ENCODE measurements at places on chromosomes 11 and 22.

DNA sequence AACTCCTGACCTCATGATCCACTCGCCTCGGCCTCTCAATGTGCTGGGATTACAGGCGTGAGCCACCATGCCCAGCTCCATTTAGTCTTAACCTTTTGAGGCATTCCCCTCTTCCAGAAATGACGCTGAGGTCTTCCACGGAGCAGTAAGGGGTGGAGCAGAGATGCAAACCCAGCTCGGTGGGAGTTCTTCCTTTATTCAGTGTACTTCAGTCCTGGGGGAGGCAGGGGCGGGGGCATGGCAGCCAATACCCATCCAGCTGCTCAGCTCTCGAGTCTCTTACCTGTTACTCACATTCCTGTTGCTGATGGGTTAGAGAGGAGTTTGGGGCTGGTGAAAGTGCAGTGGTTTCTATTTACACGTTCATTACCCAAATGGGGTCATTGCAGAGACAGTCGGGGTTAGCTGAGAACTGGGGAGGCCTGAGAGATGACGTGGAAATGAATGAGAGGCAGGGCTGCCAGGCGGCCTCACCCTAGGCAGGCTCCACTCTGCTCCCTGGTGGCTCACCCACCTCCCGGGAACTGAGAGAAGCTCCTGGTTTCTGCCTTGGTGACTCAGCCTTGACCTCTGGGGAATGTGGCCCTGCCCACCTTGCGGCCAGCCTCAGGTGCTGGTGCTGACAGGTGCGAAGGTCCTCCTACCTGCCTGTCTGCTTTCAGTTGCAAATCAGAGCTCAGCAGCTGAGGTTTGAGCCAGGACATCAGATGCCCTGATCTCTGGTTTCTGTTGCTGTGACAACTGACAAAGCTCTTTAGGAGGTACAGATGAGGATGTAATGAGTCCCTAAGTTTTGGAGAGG, 13.4 kb upstream of the ST14 start:
- DNase-seq, result no peak

DNA sequence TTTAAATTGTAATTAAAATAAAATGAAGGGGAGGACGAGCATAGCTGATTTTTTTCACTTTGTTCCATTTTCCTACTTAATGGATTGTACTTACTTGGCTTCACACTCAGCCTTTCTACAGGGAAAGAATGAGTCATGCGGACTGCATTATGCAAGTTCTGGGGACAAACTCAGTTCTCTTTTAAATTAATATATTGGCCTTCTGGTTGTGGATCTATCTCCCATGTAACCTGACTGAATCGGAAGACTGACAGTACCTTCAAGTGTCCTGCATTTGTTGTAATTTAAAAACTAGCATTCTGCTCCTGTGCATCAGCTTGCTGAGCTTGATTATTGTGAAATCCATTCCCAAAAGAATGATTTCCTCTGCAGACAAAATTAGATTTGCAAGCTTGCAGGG, 12.2 kb downstream of the OR8D1 start:
- peak; percentile 19 for DNase-seq

GRCh38 chr11:73198677-73199076, 19.4 kb upstream of the P2RY2 start:
- DNase-seq, result no peak

- no peak for DNase-seq
Measured at GRCh38 chr11:45974806-45975205, 52.4 kb downstream of the LARGE2 start.

GRCh38 chr22:46297151-46297812, 612 bp downstream of the GTSE1 start:
- no peak for DNase-seq

GRCh38 chr11:7020183-7020917, at the start of the genes NLRP14 and ZNF214:
TSS of gene NLRP14 (plus strand) at chr11:7020479. CDS start at chr11:7038587, 18,108 bp downstream.
TSS of gene ZNF214 (minus strand) at chr11:7020346. CDS start at chr11:7002835, 17,511 bp downstream.
- DNase-seq, result peak; percentile 84

GRCh38 chr11:134278356-134278755, 2.2 kb downstream of the GLB1L3 start:
- no peak for DNase-seq

GRCh38 chr22:29916007-29916544, 33.1 kb downstream of the MTMR3 start:
- no peak for DNase-seq

DNA sequence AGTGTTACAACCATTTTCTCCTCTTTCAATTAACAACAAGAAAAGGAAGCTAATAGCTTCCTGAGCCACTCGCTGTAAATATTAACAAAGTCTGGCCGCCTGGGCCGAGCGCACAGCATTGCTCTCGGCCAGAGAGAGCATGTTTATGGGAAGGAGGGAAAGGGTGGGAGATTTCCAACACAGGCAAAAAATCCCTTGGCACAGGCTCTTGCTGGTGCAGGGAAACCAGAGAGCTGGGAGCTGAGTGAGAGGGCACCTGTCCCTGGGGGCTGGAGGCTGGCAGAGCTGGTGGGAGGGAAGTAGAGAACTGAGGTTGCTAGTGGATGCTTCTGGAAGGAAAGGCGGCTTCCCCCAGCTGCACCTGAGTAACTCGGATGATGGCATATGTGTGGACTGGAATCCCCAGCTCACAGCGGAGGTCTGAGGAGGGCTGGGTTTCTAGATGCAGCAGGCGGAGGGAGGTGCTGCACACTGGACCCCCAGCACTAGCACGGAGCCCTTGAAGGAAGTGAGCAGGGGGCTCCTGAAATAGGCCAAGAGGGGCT, 59.6 kb downstream of the FLRT1 start:
- DNase-seq, result no peak

- no peak for DNase-seq
Measured at GRCh38 chr22:50302041-50302541, 5.4 kb downstream of the PLXNB2 start.

DNA sequence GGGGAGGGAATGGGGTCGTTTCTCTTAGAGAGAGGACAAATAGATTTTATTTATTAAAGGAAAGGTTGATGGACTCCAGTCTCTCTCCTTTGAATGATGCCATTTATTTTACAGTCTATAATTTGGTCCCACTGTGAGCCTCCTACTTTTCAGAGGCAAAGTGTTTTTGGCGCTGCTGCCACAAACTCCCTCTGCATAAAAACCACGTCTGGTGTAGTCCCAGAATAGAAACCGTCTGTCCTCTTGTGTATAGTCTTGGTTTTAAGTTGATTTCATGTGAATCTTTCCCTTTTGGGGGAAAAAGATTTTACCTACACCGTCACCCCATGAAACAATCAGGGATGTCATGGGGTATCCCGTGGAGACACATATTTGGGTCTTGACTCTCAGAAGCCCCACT, 143.6 kb upstream of the SEZ6L start:
- no peak for DNase-seq

DNA sequence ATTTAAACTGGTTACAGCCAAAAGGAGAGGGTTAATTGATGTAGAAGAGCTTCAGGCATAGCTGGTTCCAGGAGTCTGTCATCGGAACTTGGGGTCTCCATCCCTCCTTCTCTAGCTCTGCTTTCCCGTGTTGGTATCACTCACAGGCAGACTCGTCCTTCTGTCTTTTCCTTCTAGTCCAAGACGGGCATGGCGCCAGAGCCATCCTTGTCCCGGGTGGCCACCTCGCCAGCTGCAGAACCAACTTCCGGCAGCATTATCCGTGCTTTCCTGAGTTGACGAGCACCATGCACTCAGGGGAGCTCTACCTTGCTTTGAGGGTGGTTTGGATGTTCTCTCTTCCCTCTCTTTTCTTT, 14.7 kb downstream of the LINC01488 start:
- no peak for DNase-seq

DNA sequence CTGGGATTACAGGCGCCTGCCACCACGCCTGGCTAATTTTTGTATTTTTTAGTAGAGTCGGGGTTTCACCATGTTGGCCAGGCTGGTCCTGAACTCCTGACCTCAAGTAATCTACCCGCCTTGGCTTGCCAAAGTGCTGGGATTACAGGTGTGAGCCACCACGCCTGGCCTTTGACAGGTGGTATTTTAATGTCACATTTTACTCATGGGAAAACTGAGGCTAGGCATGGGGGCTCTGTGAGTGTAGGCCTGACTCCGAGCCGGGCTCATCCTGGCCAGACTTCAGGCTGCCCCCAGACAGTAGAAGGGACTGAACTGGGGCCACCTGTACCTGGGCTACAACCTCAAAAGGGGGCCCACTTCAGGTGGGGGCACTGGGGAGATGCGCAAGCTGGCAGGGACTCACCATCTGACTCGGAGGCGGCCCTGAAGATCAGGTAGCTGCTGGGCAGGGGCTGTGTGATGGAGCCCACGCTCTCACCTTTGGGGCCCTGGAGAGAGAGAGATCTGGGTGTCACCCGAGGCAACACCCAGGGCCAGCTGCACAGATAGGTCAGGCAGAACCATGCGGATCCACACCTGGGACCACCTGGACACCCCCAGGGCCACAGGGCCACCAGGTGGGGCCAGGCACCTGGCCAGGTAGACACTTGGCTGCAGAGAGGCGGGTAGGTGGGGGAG, 45.8 kb downstream of the OSBPL5 start:
- DNase-seq, result no peak

DNA sequence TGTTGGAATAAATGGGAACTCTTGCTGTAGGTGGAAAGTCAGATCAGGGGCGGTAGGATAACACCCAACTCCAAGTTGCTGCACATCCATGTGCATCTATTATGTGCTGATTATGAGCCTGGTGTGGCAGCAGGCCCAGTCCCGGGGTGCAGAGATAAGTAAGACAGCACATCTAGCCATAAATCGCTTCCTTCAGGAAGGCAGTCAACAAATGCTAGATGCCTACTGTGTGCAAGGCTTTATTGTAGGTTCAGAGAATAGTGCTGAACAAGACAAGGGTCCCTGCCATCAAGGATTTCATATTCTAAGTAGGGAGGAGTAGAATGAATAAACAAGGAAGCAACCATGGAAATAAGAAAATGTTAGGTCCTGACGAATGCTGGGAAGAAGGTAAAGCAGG, 110.2 kb downstream of the PKNOX2 start:
- no peak for DNase-seq

DNA sequence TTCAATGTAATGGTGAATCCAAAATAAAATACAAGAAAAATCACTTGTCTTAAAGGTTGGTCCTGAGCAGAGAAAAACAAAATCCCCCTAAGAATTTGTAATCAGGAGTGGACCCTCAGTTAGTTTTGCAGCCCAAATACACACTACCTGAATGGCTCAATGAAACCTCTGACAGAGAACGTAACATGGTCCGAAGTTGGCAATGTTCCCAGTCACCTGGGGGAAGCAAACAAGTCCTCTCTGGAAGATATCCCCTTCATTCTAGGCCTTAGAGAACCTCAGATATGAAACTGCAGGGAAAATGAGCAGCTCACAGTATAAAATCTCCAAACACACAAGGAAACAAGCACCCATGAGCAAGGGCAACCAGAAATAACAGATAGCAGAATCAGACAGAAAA, 58.2 kb downstream of the MORC2 start:
- DNase-seq, result no peak

DNA sequence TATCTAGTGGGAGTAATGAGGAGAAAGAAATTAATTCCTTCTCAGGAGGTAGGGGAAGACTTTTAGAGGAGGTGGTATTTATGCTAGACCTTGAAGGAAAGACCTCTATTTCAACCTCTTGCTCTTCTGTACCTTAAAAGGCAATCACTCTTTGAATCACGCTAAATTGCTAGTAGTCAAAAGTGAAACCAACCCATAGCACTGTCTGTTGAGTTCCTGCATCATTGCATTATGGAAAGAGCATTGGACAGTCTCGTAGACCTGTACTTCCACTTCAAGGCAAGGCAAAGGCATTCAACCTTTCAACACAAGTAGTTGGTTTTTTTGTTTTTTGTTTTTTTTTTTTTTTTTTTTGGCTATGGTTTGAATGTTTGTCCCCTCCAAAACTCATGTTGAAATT, 770.4 kb downstream of the ETS1 start:
- DNase-seq, result no peak

GRCh38 chr11:134406264-134407185, 5.5 kb downstream of the B3GAT1 start:
- DNase-seq, result no peak

DNA sequence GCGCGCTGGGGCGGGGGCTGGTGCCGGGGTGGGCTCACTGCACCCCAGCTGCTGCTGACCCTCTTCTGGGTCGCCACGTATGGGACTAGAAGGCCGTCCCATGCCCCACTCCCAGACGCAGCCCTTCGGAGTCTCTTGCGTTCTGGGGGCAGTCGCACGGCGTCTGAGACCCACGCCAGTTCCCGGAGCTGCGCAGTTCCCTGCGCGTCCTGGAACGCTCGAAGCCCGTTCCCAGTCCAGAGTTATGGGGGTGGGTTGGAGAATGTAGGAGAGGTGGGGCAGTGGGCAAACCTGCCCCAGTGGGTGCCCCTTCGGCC, 375 bp downstream of the LAYN start:
- DNase-seq, result no peak

- DNase-seq, result no peak
Measured at GRCh38 chr11:47216121-47216798, 1.5 kb downstream of the DDB2 start.

DNA sequence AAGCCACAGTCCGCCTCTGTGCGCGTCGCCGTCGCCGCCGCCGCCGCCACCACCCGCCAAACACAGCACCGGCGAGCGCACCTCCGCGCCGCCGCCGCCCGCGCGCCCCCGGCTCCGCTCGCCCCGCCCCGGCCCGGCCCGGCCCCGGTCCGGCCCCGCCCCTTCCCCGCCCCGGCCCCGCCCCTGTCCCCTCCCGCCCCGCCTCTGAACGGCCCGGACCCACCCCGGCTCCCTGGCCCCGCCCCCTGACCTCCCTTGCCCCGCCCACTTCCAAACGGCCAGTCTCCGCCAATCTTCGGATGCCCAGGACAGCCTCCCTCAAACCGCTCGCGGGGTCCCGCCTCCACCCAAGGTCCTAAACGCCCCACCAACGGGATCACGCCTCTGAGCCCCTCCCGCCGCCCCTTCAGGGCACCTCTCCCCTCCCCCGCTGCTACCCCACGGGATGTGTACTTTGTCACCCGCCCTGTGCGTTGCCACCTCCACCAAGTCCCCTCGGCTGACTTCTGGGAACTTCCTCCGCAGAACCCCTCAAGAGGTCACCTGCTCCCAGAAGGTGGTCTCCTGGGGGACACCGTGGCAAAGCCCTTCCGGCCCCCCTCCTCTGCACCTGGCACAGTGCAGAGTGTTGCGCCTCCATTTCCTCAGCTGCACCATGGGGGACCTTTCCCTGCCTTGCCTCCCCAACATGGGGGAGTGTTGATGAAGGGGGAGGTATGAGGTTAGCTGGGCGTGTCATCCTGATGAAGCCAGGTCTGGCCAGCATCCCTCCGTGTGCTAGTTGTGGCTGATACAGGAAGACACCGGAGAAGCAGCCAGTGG, at the start of gene KIAA0930:
Gene KIAA0930 (minus strand): TSS at position 85 of the 822 bp plus-strand sequence. CDS start 191 bp downstream, outside the sequence.
- no peak for DNase-seq

GRCh38 chr11:95289378-95290101, 58.5 kb upstream of the SESN3 start:
- DNase-seq, result no peak

Measured in fibroblast of skin of left biceps (primary cell).